Stimulated activated CD8-positive, alpha-beta memory T cell treated with anti-CD3 and anti-CD28 coated beads, Interleukin-2, amount 100 ng/mL, for 48 hours (primary cell): ENCODE measurements at places on chromosomes 11 and 22.
A peak's percentile ranks its signal among the peaks of the same experiment; 100 is the strongest.

GRCh38 chr11:119000906-119001305 lies 3.0 kb downstream of the CENATAC start:
- no peak for DNase-seq

DNA sequence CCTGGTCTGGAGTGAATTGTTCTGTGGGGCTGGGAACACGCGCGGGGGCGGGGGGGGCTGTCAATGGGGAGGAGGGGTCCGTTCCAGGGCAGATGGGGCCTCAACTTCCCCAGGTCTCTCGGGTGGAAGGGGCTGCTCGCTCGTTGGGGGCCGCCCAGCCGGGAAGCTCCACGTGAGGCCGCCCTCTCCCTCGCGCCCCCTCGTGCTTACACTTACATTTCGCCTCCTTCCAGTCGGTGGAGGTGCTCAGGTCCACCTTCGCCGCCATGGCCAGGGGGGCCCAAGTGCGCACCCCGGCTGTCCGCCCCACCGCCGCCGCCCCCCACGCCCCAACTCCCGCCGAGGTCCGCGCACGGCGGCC lies 452 bp downstream of the MACROD1 start:
- DNase-seq = no peak

DNA sequence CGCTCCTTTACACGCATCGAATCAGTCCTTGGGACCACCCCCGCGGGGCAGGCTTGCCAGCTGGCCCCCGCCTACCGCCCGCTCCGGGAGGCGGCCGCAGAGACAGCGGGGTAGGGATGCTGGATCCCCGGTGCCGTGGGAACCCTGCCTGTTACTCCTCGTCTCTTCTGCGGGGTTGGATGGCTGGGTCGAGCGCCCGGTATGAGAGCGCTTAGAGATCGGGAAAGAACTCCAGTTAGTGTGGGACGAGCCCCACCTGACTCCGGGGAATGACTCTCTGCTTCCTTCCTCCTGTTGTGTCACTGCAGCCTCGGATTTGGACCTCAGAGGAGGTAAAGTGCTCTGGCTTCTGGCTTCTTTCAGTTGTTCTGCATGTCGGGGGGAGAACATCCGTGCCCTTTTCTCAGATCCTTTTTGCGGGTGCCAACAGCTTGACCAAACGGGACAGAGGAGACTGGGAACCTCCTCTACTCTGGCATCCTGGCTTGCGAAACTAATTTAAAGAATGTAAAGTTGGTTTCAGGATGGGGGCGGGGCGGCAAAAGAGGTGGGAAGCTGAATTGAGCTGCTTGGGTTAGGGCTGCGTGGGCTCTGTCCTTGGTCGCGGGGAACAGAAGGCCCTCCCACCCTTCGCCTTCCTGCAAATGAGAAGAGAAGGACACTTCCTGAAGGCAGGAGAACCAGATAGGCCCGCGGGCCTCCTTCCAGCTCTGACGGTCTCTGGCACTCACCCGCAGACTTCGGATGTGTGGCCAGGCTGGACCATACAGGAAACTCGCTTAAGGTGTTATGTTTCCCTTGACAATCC lies 938 bp downstream of the LAYN start:
- DNase-seq = no peak

- DNase-seq = no peak
Observed at GRCh38 chr22:27314276-27314807, 487.2 kb downstream of the MN1 start.

DNA sequence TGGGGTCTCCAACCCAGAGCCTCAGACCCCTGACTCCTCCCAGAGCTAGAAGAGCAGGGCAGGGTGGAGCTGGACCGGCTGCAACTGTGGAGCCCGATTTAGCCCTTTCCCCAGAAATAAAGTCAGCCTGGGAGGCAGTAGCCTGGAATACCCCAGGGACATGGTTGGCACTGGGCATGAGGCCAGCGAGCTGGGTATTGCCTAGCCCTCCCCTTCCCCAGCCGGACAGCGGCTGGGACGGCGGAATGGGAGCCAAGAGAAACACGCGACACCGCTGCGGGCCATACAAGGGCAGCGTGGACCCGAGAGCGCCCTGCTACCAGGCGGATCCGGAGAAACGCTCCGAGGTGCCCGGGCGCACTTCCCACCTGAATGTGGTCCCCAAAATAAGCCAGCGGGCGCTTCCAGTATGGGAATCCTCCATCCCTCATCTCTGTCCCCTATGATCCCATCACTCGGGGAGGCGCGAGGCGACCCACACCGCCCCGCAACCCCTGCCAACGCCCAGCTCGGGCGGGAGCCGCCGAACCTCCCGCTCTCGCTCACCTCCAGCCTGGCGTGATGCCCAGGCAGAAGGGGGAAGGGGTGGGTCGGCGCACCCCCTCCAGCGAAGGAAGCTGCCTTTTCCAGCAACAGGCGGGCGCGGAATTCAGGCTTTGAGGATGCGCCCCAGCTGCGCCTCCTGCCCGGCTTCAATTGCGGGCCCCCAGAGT lies 758 bp downstream of the MCAM start:
- no peak for DNase-seq

DNA sequence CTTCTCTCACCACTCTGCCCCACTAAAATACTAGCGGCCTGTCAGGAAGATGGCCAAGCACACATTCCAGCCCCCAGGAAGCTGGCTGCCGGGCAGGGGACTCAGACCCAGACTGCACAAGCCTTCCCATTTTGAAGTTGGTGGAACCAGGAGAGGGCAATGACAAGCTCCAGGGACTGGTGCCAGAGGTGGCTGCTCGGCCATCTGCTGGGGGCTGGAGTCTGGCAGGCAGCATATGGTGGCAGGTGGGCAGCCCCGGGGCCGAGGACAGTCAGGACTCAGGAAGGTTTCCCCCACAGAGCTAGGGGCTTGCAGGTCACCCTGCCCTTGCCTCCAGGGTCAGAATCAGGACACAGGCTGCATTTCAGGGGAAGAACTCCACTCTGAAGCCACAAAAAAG lies 22.6 kb downstream of the KCNJ5 start:
- no peak for DNase-seq

DNA sequence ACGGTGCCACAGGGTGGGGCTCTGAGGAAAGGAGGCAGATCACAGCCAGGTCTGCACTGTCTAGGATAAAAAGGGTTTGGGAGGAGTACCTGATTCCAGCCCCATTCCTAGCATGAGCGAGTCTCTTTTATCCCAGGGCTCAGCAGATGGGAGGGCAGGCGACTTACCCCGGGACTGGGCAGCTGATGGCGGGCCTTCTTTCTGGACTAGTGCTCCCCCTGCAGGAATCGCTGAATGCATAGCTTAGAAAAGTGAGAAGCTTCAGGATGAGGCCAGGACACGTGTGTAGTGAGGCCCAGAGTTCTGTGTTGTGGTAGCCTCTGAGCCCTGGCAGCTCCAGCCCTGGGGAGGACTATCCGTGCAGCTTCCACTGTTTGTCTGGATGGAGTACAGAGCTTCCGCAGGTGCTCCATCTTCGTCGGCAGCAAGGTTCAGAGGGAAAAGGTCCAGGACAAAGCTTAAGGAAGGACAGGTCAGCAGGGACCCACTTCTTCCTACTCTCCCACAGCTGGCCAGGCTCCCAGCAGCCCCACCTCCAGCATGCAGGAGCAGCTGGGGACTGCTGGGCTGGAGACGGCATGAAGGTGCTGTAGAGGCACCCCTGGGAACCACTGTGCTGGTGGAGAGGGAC lies 30.4 kb downstream of the COMMD9 start:
- DNase-seq = peak; percentile 8

DNA sequence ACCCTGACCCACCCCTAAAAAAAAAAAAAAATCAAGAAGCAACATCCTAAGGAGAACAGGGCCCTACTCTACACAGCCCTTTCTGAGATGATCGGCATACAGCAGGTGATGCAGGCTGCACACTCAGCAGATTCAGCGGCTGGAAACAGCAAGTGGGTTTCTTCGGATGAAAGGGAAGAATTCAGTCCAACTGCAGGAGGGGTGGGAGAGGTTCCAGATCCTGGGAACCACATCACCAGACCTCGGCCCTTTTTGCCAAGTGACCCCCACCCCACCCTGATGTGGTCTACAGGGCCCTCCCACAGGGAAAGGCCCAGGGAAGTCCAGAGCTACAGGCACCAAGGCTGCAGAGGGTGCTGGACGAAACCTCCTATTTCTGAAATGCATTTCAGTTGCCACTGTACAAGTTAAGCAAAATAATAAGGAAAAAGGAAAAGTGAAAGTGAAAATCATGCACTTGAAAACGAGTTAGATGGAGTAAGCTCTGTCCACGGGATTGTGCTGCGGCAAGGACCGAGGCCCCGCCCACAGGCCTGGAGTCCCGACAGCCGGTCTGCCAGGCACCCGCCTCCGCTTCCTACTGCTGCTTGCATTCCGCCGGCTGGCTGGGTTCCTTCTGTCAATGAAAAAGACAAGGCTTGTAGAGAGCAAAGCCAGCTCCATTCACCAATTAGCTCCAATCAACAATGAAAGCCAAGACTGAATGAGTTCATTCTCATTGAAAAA lies 16.0 kb upstream of the PHLDA2 start:
- no peak for DNase-seq

GRCh38 chr11:96143041-96143521 lies 199.9 kb downstream of the MAML2 start:
- DNase-seq = no peak

- DNase-seq = no peak
Observed at GRCh38 chr11:34509336-34509876, 4.2 kb downstream of the ELF5 start.

DNA sequence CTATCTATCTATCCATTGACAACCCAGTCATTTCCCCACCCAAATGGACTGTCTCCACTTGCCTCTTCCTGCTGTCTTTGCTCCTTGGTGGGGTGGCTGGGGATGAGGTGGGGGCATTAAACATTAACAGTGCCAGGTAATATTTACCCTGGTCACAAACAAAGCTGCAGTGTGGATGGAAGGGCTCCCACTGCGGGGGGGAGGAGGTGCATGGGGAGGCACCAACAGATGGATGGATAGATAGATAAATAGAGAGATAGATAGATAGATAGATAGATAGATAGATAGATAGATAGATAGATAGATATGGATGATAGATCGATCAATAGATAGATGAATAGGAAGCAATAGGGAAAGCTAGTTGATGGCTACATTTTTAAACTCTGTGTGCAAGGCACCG lies 2.3 kb upstream of the FXYD2 start:
- no peak for DNase-seq

- DNase-seq = peak; percentile 47
Observed at GRCh38 chr11:121591405-121592033, 138.8 kb upstream of the SORL1-AS1 start.

GRCh38 chr22:27050771-27051170 lies 393.4 kb downstream of the MIAT start:
- DNase-seq = no peak

DNA sequence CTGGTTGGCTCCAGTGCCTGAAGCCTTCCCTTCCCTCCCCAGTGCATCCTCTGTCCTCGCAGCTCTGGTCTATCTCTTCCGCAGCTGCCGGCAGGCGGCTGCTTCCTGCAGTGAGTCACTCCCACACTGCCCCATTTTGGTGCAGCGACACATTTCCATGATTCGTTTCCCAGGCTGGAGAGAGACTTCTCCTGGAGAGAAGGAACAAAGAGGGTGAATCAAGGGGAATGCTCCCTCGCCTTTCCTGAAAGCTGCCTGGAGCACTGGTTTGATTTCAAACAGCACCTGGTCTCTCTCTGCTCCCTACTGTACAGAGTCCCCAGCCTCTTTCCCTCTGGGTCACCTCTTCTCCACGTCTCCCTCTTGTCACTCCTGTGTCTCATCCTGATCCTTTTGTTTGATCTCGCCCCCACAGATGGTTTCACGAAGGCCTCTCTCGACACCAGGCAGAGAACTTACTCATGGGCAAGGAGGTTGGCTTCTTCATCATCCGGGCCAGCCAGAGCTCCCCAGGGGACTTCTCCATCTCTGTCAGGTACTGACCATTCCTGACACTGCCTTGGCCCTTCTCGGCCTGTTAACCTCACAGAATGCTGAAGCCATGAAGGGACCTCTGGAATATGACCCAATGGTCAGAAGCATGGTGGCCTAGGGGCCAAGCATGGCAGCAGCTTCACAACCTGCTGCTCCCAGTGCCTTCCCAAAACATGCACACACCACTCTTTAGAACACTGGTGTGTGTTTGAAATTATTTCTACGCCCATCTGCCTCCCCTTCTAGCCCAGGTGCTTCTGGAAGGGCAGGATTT lies at the start of gene TMA7B:
Gene TMA7B, plus strand, starts transcription at position 758 of the 808 bp plus-strand sequence. CDS start 3,978 bp downstream, outside the sequence.
- DNase-seq = no peak

- DNase-seq = no peak
Observed at GRCh38 chr11:62012451-62012831, 45.0 kb upstream of the FTH1 start.

GRCh38 chr11:561148-562003 lies 606 bp downstream of the RASSF7 start:
- DNase-seq = no peak

GRCh38 chr11:19352771-19353160 lies 112.0 kb upstream of the E2F8 start:
- DNase-seq = no peak

GRCh38 chr11:1228101-1228821 lies 5.4 kb downstream of the MUC5B start:
- DNase-seq = no peak

DNA sequence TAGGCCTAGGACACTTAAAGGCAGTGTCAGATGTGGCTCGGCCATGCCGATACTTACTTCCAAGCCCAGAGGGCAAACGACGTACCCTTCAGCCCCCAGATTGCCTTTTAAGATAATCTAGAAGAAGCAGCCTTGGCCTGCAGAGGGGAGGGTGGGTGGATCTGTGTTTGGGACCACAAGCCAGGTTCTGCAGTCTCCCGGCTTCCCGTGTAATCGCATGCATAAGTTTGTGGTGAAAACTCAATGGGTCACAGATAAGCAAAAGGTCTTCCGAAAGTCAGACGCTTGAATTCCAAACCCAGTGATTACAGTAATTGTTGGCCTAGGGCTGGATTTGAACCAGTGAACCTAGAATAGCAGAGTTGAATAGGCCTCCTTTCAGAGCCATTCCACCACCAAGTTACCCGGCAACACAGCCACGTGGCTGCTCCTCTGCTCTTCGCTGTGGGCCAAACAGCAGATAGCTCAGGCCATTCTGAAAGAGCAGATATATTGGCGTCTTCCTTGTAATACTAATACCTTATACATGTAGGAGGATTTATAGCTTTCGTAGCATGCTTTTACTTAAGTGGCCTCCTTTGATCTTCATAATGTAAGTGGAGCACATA lies 170.8 kb upstream of the CADM1 start:
- DNase-seq = no peak

DNA sequence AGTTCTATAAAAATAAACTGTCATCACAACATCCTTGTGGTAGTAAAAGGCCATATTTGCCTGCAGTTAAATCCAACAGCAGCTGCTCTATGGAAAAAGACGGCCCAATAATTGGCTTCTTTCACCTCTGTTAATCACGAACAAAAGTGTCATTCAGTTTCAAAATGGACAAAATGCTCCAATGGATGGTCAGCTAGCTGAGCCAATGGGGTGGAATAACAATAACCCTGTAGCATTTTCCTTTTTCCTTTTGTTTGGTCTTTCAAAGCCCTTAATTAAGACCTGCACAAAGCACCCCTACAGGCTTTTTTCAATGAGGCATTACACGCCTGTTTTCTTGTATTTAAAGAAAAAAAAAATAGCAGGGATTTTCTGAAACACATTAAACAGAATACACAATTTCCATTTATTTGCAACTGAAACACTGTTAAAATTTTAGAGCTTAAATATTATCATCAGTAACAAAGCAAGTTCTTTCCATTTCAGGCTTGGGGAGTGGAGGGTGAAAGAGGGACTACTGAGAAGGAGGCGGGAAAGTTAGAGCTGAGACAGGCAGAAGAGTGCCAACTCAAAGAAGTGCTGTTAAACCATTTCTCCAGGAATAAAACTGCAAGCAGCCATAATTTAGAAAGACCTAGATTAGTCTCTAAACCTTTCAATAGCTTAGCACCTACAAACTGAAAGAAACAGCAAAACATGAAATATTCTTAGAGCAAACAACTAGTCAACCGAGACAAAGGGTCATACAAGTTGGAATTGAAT lies 28.7 kb downstream of the LGR4 start:
- DNase-seq = no peak
